ENCODE measurements at places on chromosomes 2 and 18.

GRCh38 chr2:239944694-239945551 is 80.2 kb downstream of the NDUFA10 start:
- DNase-seq = no peak

- no peak for DNase-seq
These were observed 1.0 kb downstream of the VSNL1 start for GRCh38 chr2:17541531-17541950.

DNA sequence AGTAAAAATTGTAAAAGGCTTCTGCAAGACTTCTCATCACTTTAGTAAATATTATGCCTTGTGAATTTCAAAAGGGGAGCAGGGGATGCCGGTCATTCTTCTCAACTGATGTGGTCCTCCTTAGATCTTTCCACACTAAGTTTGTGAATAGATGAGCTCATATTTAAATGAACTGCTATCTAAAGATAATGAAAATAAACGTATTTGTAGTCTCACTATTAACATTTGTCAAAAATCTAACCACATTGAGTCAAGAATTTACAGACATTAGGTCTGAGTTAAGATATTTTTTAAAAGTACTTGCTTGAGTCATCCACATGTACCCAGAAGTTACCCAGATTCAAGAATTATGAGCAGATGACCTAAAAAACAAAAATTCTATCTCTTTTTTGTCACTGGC is 6.5 kb downstream of the PRPF40A start:
- no peak for DNase-seq

GRCh38 chr2:182915369-182916326 is 49.2 kb upstream of the FRZB start:
- peak; percentile 47 for DNase-seq

DNA sequence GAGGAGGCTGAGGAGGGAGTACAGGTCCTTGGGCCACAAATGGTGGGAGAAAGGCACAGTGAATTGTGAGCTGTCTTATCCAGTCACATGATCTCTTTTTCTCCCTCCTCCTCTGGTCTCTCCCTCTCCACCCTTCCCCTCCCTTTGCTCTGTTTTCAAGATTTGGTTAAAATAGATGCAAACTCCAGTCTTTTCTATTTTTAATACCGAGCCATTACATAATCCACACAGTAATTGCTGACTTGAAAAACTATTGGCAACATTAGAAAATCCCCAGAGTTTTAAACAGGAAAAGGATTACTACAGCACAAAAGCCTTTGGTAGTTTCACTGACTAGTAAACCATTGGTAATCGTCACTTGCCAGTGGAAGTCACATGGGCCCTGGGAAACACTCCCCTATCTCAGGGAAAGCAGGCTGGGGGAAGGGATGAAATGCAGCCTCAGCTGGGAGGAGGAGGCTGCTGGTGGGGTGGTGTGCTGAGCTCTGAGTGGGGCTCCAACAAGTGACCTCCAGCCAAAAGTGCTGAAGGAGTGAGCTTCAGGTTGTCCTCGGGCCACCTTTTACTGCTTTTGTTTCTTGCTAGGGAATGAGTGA is 57.4 kb upstream of the PCBP1 start:
- DNase-seq = peak; percentile 16

GRCh38 chr2:236512902-236513435 is 56.7 kb upstream of the ACKR3 start:
- DNase-seq = no peak

DNA sequence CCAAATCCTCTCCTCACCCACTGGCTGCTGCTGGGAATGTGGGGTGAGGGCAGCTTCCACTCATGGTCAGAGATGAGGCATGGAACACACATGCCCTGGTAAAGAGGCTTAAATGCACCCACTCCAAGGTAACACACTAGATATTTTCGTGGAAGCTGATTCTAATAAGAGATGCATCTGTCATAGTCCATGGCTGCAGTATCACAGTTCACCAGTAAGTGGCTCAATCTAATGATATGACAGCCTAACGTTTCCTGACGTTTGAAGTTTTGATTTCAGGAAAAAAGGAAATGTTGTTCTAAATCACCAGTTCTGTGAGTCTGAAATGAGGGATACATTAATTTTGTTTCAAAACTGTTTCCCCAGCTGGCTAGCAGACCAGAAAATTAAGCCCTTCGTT is 38.2 kb downstream of the LCT start:
- no peak for DNase-seq

DNA sequence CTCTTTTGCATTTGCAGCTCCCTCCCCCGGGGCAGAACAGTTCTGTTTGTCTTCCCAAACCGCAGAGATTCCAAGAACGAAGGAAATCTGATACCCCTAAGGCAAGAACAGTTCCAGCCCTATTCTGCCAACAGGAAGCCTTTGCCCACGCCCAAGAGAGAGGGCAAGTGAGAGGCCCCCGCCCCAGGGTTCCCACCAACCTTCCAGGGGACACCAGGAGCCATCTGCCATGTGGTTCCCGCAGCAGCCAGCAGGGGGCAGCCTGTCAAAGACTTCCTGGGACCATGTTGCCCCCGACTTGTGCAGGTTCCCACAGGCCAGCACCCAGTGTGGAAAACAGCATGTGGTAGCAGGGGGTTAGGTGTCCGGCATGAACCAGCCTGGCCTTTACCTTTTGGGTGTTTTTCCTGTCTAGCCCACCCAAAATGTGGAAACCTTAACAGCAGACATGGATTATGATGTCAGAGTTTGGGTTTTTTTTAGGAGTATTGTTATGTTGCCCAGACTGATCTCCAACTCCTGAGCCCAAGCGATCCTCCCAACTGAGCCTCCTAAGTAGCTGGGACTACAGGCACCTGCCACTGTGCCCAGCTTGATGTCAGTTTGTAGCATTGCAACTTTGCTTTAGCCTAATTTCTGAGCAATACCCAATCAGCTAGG is 21.7 kb upstream of the EFHD1 start:
- peak; percentile 79 for DNase-seq

DNA sequence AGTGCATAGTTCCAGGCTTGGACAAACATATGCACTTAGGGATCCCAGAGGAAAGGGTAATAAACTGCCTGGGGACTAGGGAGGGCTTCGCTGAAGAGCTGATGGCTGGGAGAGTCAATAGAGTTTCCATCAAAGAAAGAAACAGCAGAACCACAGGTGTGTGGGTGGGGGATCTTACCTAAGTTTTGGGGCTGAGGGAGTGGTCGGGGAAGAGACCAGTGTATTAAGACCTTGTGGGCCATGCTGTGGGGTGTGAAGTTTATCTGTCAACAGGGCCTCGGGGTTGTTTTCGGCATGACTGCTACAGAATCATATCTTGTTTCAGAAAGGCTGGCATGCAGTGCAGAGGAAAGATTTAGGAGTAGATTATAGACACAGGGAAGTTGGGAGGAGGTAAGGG is 31.2 kb upstream of the GTF2A1L start:
- no peak for DNase-seq

- DNase-seq = no peak
These were observed 1068.2 kb upstream of the ACVR2A start for GRCh38 chr2:146776596-146776995.

DNA sequence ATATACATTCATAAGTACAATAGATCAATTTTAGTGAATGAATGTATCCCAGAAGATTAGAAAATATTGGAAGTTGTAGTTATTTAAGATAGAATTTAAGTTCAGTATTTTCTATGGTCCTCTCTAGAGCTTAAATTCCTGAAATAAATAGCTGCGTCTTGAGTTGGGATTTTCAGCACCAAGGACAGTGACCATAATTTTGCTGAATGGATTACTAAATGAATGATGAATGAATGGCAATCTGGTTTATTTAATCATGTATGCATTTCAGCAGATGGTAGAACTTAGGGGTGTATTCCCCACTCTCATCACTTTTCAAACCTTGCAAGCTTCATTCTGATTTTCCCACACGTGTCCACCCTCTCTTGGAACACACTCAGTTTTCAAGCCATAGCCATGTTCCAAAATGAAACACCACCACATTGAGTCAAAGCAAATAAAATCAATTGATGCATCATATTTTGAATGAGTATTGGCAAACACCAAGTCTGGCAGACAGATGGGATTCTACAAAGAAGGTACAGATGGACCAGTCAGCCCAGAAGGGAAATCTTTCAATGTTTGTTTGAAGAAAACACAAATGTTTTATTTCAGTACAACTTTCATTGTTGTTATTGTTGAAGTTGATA is 362.2 kb upstream of the NXPH2 start:
- no peak for DNase-seq

GRCh38 chr2:197904446-197904845 is 100.1 kb downstream of the PLCL1 start:
- DNase-seq = no peak

DNA sequence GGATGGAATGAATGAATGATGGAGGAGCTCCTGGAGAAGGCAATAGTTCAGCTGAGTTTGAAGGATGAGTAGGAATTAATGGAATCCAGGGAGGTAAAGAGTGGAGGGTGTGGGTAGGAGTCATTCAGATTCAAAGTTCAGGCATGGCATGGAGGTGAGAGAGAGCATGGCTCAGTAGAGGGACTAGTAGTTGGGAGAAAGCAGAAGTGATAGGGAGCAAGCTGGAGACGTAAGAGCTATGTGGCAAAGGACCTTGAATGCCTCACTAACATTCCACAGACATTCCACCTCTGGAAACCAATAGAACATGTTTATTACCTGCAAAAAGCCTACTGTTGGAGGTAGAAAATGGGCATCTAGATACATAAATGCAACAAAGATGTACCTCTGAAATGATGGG is 170.1 kb downstream of the HAUS1 start:
- no peak for DNase-seq

DNA sequence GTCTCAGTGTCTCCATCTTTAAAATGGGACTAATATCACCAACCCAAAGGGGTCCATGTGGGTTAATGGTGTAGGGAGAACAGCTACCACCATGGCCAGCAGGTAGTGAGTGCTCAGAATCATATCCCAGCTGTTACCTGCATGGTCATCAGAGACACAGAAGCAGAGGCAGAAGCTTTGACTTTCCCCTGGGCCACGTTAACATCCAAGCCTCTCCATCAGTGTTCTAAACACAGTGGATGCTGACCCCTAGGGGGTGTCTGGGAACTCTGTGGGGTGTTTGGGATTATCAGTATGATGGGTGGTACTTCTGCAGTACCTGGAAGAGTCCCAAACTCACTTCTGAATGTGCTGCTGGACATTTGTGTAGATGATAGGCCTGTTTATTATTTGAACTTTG is 93.6 kb downstream of the GYPC start:
- no peak for DNase-seq

GRCh38 chr2:105042189-105042588 is 4.3 kb downstream of the MRPS9 start:
- no peak for DNase-seq

GRCh38 chr2:120294008-120294340 is 41.3 kb downstream of the RALB start:
- DNase-seq = no peak

GRCh38 chr2:45625824-45626223 is 14.8 kb upstream of the SRBD1 start:
- no peak for DNase-seq

DNA sequence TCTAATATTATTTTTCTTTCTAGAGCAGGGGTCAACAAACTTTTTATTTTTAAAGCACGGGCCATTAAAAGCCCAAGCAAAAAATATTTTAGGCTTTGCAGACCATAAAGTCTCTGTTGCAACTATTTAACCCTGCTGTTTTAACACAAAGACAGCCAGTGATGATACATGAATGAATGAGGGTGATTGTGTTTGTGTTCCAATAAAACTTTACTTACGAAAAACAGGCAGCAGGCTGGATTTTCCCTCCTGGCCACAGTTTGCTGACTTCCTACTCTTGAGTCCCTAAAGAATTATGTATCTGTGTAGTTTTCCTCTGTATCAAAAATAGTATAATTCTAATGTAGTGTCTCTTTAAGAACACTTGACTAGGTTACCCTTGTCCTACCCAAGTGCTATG is 402.0 kb downstream of the ADCYAP1 start:
- no peak for DNase-seq

- no peak for DNase-seq
These were observed 386 bp downstream of the ICOS start for GRCh38 chr2:203936949-203937348.

GRCh38 chr2:30934066-30934465 is 126.8 kb upstream of the CAPN13 start:
- DNase-seq = no peak

GRCh38 chr2:73956218-73956865 is 28.4 kb upstream of the TET3 start:
- DNase-seq = no peak

DNA sequence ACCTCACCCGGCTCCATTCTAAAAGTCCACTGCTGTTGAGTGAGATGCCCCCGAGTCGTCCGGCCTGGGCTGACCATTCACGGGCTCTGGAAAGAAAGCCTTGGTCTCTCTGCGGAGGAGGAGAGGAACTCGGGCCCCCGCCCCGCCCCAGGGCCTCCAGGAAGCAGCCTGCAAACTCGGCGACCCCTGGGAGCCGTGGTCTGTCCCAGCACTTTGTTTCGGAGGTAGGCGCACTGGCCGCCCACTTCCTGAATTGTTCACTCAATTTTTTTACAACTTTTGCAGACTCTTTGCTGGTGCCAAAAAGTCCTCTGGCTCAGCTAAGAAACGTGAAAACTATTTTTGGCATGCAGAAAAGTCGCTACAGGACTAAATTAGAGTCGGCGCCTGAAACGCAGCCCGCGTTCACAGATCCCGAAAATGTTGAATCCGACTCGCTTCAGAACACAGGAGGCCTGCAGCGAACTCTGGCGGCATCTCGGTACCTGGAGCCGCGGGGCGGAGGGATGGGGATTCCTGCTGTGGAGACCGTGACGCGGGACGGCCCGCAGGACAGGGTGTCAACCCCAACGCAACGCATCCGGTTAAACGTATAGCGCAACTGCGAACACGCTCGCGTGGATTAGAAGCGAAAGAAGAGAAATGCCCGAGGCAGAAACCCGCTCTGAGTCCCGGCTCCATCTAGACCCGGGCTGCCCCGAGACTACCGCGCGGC is 1.5 kb downstream of the PXDN start:
- DNase-seq = no peak

GRCh38 chr2:214587442-214587841 is 176.6 kb downstream of the VWC2L start:
- DNase-seq = no peak

GRCh38 chr2:54456362-54456611 is 160 bp downstream of the SPTBN1 start:
- no peak for DNase-seq

DNA sequence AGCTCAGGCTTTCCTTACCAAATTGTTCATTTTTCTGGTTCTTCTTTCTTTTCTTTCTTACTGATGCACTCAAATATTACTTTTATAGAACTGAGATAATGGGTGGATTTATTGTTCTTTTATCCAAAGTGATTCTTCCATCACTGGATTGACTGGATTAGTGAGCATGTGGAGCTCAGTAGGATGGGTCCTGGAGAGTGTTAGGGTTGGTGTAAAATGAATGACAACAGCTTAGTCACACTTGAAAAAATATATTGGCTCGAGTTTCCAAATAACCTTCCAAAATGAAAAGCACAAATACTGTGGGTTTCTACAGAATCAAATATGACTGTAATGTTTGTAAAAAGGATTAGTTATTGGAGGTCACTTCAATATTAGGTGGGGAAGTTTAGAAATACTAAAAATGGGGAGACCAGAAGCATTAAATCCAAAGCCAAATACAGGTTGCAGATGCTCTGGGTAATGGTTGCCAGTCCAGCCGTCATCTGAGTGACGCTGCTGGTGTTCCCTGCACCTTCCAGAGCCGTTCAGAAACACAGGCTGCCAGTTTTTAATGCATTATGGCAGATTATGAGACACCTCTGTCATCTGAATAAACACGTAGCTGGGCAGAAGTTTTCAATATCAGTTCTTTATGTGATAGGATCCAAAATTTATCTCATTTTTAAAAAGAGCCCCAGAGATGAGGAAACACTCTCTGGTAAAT is 294.8 kb upstream of the NRP2 start:
- no peak for DNase-seq
